HFFc6 (cell line): ENCODE measurements at places on chromosomes 13 and 19. TPM values are rescaled to one million over a fixed set of nuclear protein-coding genes. Genes with fewer than 3 reads are reported as not detected.
A peak's percentile ranks its signal among the peaks of the same experiment; 100 is the strongest.

DNA sequence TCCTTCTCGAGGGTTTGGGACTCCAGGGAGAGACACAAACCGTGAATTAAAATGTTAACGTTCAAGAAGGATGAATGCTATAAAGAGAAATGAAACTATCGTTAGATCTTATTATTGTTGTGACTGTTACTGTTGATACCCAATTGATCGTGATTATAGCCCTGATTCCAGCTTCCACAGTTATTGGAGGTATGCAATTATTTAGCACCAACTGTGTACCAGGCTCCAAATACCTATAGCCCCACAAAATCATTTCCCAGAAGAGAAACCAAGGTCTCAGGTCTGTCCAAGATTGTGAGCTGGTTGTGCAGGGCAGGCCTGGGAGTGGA, 30.1 kb upstream of the NFIC start:
- H3K4me1 ChIP-seq = peaks cover 31% of the 10 kb centered on the region
- no peaks in the 10 kb centered on the region for H3K36me3 ChIP-seq
- peak overlapping the region; percentile 93 for H3K27ac ChIP-seq
- no peak for DNase-seq
- peaks cover 3% of the 10 kb centered on the region; the same call in 1 of the 2 replicates for H3K27me3 ChIP-seq

Gene PNMA8A
- 9.1 to 13.1 TPM (median 12.8 TPM) in 3 replicates for total RNA-seq

DNA sequence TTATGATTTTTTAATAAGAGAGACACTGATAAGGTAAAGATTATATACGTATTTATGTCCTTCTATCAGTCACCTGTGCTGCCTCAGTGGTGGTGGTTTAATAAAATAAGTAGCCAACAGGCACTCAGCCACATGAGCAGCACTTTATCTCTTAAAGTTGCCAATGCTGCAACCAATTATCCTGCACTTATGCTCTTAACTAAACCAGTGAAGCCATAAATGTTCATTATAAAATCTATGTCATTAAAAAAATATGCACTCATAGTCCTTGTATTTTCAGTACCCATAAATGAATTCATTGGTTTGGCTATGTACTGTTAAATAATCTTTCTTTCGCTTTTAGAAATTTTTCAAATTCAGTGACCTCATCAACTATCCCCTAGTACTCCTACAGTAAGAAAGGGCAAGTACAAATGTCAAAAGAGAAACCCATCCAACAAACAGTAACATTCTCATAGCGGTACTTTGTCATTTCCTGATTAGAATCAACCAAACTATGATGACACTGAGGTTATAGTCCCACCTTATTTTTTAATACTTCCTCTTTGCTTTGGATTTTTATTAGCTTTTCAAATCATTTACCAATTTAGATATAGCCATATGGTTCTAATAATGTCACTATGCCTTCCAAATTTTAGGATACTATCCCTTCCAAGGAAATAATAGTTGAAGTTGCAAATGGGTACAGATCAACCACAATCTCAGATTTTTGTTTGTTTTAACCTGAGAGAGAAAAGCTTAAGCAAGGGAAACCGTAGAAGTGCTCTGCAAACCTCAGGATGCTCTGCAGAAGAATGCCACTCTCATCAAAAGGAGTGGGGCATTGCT, 190.9 kb downstream of the KLF12 start:
- H3K27ac ChIP-seq = peak overlapping the region; percentile 22; the same call in 1 of the 2 replicates
- peaks cover 24% of the 10 kb centered on the region; the same call in 1 of the 2 replicates for H3K36me3 ChIP-seq
- H3K4me3 ChIP-seq = peak overlapping the region; percentile 43; the same call in 1 of the 2 replicates
- H3K27me3 ChIP-seq = no peaks in the 10 kb centered on the region; the same call in 1 of the 2 replicates
- H3K4me1 ChIP-seq = peaks cover 54% of the 10 kb centered on the region
- no peak for DNase-seq

GRCh38 chr19:40960062-40960685, 30.9 kb upstream of the CYP2B6 start:
- H3K36me3 ChIP-seq = no peaks in the 10 kb centered on the region; the same call in 1 of the 2 replicates
- H3K27ac ChIP-seq = no peak overlapping the region
- no peak overlapping the region for H3K4me3 ChIP-seq
- peaks cover 14% of the 10 kb centered on the region for H3K4me1 ChIP-seq
- no peak for DNase-seq
